ENCODE measurements at places on chromosomes 6 and 20.

- DNase-seq, result no peak
These were observed 243.7 kb upstream of the CHD6 start for GRCh38 chr20:41861772-41862422.

GRCh38 chr6:2909718-2910117 is 6.6 kb upstream of the SERPINB9 start:
- no peak for DNase-seq

DNA sequence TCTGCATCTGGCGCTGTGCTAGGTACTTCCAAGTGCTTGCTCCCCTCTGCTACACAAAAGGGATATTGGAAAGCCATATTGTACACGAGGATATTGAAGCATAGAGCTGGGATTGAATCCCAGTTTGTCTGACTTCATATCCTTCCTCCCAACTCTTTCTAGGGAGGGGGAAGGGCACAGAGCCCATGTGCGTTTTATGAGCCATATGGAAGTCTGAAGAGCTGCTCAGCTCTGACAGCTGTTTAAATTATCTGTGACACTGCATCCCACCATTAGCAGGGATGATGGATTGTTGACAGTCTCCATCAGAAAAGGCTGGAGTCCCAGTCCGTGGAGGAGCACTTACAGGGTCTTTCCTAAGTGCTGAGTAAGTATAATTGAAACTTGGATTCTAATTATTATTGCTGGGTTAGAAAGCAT is 18.4 kb downstream of the TIAM2 start:
- DNase-seq, result no peak

DNA sequence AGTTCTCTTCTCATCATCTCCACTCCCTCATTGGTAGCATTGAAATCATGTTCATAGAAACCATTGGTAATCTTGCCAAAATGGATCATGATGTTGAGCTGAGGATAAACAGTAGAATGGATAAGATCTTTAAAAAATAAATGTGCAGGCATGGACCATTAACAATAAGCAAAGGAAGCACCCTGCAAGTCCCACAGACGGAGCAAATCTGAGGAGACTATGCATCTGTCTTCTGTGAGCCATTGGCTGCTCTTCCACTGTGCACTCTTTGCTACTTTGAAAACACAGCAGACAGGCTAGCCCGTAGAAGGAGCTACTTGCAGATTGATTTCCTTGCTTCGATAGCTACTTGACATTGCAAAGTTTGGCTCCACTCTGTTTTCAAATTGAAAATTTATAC is 535.0 kb downstream of the PKHD1 start:
- DNase-seq, result no peak

DNA sequence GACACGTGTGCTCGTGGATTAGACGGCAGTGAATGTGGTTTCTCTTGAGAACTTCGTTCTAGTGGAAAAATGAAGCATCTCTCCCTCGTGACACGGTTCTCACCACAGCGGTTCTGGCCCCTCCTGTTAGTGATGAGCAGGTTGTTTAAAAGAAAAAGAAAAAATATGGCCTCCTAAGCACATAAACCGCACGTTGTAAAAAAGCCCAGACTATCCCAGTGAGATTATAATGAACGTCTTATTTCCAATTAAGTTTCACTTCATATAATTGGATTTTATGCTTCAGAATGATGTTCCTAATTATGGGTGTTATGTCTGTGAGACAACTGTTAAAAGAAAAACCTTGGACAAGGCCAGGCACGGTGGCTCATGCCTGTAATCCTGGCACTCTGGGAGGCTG is 74.5 kb upstream of the FRMD1 start:
- DNase-seq, result no peak

DNA sequence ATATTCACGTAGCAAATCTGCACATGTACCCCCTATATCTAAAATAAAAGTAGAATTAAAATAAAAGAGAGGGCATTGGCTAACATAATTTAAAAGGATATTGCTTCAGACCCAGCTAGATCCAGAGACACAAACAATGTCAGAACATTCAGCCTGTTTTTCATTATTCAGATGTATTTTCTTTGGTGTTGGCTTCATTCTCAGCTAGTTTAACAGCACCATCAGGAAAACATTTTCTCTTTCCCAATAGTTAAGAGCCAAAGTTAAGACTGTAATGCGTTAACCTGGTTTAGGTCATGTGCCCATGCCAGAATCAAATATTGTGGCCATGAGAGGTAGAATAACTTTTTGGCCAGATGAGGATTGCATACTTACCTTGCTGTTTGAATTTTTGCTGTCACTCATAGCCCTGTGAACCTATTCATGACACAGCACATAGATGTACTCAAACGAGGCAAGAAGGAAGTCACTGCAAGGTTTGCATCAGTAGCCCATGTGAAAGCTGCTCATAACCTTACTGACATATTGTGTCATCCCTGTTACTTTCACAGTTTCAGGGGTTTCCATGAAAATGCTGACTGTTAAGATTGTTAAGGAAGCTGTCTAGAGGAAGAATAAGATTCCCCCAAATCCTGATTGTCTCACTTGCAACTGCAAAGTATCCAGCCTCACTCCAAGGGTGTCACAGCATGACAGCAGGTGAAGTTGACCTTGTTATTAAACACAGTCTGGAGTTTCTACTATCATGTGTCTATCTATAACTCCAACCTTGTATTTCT is 233.1 kb downstream of the PACRG start:
- DNase-seq, result no peak

- no peak for DNase-seq
These were observed 52.7 kb upstream of the FRMD1 start for GRCh38 chr6:168131464-168132415.
